Colonic mucosa (tissue), 4 donors: ENCODE measurements at places on chromosomes 4 and X.

DNA sequence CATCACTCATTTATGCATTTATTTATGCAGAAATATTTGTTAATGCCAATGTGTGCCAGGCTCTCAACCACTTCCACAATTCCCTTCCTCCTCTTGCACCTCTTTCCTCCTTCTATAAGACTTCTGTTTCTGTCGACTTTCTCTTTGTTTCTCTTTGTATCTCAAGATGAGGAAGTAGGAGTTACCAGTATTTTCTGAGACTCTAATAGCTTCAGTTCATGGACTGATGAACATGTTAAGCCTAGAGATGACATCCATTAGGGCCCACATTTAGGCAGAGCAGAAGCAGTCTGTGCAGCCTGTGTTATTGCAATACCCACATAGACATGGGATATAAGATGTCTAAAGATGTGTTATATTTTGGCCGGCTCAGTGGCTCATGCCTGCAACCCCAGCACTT is 241.8 kb upstream of the SMIM31 start:
- no peak overlapping the region for H3K27ac ChIP-seq
- DNase-seq: no peak
- no peaks in the 10 kb centered on the region for H3K4me1 ChIP-seq
- no peaks in the 10 kb centered on the region for H3K36me3 ChIP-seq
- no peaks in the 10 kb centered on the region for H3K27me3 ChIP-seq
- H3K4me3 ChIP-seq: no peak overlapping the region

GRCh38 chr4:105145903-105146275 is 787 bp upstream of the TET2 start:
- H3K36me3 ChIP-seq: no peaks in the 10 kb centered on the region
- H3K27ac ChIP-seq: peak overlapping the region; percentile 76
- DNase-seq: peak; percentile 49
- H3K4me3 ChIP-seq: peak overlapping the region; percentile 72
- H3K4me1 ChIP-seq: no peaks in the 10 kb centered on the region

GRCh38 chr4:2795893-2796848 is 3.3 kb downstream of the SH3BP2 start:
- peak; percentile 90 for DNase-seq
- H3K36me3 ChIP-seq: no peaks in the 10 kb centered on the region
- H3K4me3 ChIP-seq: no peak overlapping the region
- H3K4me1 ChIP-seq: peaks cover 54% of the 10 kb centered on the region

DNA sequence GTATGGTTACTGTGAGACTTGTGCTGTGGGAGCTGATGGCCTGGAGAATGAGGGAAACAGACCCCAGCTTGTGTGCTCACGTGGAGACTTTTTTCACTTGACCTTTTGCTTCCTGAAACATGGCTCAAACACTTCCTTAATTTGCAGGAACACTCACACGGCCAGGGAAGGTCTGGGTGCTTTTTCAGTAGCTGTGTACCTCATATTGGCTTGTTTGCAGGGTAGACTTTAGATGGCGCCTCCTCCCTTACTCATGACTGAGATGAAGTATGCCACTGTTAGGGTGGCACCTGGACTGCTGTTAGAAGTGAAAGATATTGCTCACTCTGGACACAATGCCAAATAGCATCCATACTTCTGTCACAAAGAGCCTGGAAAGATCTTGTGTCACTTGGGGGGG is 75.7 kb upstream of the WDR1 start:
- H3K4me1 ChIP-seq: no peaks in the 10 kb centered on the region
- no peak overlapping the region for H3K4me3 ChIP-seq
- peak; percentile 14 for DNase-seq
- H3K27me3 ChIP-seq: no peaks in the 10 kb centered on the region

DNA sequence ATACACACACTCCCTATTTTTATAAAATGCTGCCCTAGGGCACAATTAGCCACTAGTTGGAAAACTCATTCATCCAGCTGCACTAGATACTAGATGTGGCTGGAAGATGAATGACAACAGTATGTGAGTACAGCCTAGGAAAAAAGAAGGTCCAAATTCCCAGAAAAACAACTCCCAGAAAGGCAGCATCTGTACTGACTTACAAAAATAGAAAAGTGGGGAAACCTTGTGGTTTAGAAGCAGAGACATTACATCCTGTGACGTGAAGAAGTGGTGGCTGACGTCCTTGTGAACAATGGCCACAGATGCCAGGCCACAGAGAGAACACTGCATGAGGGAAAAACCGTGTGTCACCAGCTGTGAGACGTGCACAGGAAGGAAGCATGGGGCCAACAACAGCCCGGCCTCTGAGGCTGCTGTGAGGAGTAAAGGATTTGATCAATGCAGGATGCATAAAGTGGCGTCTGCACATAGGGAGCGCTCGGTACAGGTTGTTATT is 81.2 kb downstream of the SPRY1 start:
- H3K27me3 ChIP-seq: no peaks in the 10 kb centered on the region
- no peak overlapping the region for H3K4me3 ChIP-seq

DNA sequence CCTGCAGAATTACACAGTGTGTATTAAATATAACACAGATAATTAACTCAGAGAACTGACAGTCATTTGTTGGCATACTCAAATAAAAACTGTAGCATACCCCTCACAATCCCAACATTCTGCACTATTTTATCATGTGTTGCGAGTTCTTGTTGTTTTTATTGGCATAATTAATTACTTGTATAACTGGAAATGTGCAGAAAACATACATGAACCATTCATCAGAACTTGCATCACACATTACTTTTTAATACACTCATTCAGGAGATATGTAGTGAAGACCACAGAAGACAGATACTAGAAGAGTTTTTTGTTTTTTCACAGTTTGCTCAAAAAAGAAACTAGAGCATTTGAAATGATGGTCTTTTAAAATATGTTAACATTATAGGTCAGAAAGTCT is 74.6 kb upstream of the NEIL3 start:
- no peak overlapping the region for H3K4me3 ChIP-seq
- no peak for DNase-seq
- no peaks in the 10 kb centered on the region for H3K36me3 ChIP-seq
- H3K27me3 ChIP-seq: no peaks in the 10 kb centered on the region
- no peaks in the 10 kb centered on the region for H3K4me1 ChIP-seq

- DNase-seq: no peak
- H3K27me3 ChIP-seq: no peaks in the 10 kb centered on the region
- H3K36me3 ChIP-seq: no peaks in the 10 kb centered on the region
- no peaks in the 10 kb centered on the region for H3K4me1 ChIP-seq
- H3K4me3 ChIP-seq: no peak overlapping the region
These were observed 33.5 kb upstream of the SCRG1 start for GRCh38 chr4:173432430-173432829.

- H3K27ac ChIP-seq: no peak overlapping the region
- H3K36me3 ChIP-seq: no peaks in the 10 kb centered on the region
- no peak overlapping the region for H3K4me3 ChIP-seq
- no peaks in the 10 kb centered on the region for H3K27me3 ChIP-seq
- H3K4me1 ChIP-seq: no peaks in the 10 kb centered on the region
- DNase-seq: no peak
These were observed 22.5 kb downstream of the PPA2 start for GRCh38 chr4:105451346-105451745.
